ENCODE measurements at places on chromosomes 11 and 22.

DNA sequence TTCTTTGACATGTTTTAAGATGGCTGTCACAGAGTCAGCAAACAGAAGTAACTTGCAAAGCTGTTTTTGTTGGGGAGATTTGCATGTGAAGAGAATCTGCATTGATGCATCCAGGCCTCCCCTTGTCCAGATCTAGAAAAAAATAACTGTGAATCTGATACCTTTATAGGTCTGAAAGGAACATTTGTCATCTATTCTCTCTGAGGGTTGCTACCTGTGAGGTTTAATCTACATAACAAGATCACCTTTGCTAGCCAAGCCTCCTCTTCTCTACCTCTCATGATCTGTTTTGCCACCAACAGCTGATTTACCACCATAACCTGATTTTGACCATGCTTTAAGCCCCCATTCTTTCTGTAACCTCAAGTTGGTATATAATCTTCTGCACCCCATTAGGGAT is 47.2 kb upstream of the SLC5A12 start:
- no peak for DNase-seq

DNA sequence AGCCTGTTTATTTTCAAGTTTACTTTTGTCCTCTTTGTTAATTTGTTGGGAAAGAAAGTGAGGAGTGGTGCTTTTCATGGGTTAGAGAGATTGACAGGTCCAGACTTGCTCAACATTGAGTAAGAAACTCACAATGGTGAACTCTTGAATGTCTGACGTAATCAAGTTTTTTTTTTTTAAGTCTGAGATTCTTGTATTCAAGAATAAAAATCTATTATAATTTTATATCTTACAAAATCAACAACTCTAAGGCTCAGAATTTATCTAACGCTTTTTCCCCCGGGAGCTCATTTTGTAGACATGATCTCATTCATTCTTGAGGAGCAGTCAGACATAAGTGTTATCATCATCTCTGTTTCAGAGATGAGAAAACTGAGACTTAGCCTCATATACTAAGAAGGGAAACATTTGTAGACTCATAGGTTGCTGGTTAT is 39.1 kb upstream of the SPTBN2 start:
- DNase-seq = no peak

- no peak for DNase-seq
Observed at GRCh38 chr11:19395050-19395449, 154.3 kb upstream of the E2F8 start.

- no peak for DNase-seq
Observed at GRCh38 chr11:29914203-29914930, 102.5 kb downstream of the KCNA4 start.

GRCh38 chr11:61569701-61570100 is 11.2 kb downstream of the SYT7 start:
- no peak for DNase-seq

- no peak for DNase-seq
Observed at GRCh38 chr11:23620617-23621016, 760.3 kb upstream of the CCDC179 start.

- no peak for DNase-seq
Observed at GRCh38 chr11:62105667-62106191, 18.1 kb upstream of the INCENP start.

GRCh38 chr11:65551572-65552387 is 6.4 kb downstream of the LTBP3 start:
- peak; percentile 76 for DNase-seq

GRCh38 chr22:26168939-26169314 is 335 bp upstream of the SEZ6L start:
- DNase-seq = no peak

- DNase-seq = no peak
Observed at GRCh38 chr11:28259177-28259843, 151.1 kb downstream of the METTL15 start.

DNA sequence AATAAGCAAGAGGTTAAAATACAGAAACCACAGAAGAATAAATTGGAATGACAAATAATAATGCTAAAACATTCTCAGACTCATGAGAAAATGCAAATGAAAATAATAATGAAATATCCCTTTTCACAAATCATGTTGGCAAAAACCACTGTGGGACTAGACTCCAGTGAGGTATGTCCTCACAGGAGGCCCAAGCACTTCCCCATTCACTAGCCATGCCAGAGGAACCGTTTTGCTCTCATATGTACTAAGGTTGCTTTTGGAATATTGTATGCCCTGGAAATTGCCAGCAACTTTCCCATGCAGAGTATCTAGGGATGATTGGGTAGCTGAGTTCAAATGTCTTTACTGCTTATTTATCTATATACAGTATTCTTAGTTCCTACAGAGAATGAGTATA is 106.2 kb upstream of the CHORDC1 start:
- DNase-seq = no peak

- peak; percentile 34 for DNase-seq
Observed at GRCh38 chr22:25759825-25760231, 17.8 kb downstream of the MYO18B start.

- DNase-seq = no peak
Observed at GRCh38 chr11:111414936-111415335, 35.9 kb upstream of the POU2AF1 start.

- peak; percentile 13 for DNase-seq
Observed at GRCh38 chr22:37999640-38000272, 15.4 kb upstream of the SOX10 start.

DNA sequence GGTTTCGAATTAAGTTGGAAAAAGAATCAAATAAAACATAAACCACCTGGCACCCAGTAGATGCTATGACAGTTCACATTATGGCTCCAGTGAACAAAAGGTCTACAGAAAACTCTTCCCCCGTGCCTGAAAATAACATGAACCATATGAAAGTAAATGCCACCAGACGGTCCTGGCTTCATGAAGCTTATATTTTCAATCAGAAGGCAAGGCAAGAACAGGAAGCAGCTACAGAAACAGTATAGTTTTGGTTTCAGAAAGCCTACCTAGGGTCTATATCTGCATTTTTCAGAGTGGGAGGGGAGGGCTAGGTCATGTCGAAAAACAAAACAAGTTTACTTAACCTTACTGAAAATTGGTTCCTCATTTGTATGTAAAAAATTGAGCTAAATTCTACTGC is 9.8 kb downstream of the RAB30 start:
- peak; percentile 33 for DNase-seq

- no peak for DNase-seq
Observed at GRCh38 chr22:19648419-19648929, 65.8 kb upstream of the SEPTIN5 start.

DNA sequence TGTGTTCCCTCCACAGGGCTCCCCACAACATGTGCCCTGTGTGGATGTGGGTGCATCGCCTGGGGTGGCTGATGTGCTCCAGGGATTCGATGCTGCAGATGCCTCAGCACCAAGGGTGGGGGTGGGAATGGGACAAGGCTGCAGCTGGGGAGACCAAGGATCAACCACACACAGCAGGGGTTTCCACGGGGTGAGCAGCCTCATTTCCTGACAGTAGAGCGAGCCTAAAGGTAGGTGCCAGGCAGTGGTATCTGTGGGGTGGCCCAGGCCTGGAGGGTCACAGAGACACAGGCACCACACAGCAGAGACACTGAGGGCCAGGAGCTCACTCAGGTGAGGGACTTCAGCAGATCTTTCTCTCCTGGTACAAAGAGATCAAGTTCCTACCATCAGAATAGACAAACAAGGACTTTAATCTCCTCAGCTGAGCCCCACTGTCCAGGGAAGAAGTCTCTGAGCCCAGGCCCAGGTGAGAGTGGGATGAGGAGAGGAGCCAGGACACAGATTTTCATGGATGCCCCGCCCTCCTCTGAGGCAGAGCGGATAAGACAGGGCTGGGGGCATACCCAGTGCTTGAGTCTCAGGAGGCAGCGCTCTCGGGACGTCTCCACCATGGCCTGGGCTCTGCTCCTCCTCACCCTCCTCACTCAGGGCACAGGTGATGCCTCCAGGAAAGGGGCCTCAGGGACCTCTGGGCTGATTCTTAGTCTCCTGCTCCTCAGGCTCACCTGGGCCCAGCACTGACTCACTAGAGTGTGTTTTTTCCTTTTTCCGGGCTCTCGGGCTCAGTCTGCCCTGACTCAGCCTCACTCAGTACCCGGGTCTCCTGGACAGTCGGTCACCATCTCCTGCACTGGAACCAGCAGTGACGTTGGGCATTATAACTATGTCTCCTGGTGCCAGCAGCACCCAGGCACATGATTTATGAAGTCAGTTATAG is 19.7 kb downstream of the GGTLC2 start:
- no peak for DNase-seq

- no peak for DNase-seq
Observed at GRCh38 chr11:106939157-106939556, 79.1 kb downstream of the GUCY1A2 start.

- no peak for DNase-seq
Observed at GRCh38 chr11:126896025-126896424, 104.5 kb downstream of the KIRREL3 start.

- no peak for DNase-seq
Observed at GRCh38 chr11:4085575-4085974, 9.0 kb upstream of the RRM1 start.

DNA sequence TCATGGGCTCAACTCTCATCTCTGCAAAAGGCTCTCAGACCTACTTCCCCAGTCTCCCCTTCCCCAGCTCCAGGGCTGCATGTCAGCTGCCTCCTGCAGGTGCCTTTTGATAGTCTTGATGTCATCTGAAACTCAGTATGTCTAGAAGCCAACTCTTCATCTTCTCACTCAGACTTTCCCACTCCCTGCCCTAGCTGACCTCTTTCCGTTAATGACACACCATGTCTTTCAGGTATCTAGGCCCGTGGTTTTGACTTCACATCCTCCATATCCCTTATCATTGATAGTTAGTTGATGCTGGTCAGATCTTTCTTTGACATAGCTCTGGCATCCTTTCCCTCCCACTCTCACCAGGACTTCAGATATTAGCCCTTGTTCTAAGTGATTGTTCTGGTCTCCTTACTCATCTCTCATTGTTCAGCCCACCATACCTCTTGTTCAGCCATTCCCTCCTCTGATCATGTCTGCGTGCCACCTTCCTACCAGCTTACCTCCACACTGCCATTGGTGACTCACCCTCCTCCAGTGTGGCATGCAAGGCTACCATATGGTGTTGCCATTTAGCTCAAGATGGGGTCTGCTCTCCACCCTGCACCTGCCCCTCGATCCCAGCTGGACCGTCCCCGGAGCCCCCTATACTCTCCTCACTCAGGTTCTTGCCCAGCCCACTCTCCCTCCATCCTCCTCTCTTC is 18.4 kb downstream of the TTC12 start:
- no peak for DNase-seq

DNA sequence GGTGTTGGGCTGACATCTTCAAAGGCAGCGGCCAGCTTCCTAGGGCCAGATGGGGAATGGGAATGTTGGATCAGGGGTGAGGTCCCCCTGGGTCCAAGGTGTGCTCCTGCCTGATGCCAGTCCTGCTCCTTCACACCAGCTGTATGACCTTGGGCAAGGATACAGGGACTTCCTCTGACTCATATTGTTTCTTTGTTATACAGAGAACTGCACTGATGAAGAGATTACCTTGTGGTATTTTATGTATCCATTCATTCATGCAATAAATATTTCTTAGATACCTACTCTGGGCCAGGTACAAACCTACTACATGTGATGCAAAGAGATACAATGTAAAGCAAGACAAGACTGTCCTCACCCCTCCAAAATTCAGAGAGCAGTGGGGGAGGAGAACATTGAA is 3.9 kb upstream of the OPCML start:
- DNase-seq = no peak

- no peak for DNase-seq
Observed at GRCh38 chr11:95143106-95143681, 53.5 kb downstream of the ENDOD1 start.

DNA sequence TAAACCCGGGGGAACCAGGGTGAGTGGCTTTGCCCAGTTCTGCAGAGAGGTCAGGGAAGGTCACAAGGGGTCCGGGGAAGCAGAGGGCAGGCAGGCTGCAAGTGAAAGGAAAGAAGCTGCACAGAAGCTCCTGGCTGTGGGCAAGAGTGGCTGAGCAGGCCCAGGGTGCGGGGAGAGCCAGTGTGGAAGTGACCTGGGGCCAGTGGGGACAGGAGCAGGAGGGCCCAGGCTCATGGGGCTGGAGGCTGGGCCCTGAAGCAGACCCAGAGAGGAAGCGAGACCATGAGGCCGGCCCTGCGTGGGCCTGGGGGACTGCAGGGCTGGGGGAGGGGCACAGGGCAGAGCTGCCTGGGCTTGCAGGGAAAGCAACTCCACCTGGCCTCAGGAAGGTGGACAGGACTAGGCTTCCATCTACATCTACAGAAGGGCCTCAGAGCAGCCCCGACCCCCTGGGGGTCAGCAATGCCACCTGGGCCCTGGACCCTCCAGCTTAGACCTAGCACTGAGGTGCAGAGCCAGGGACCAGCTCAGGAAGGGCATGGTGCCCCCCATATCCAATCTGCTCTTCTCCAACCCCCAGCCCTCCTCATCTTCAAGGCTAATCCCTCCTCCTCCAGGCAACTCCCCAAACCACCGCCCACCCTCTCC is 11.6 kb downstream of the IGF2 start:
- DNase-seq = no peak

GRCh38 chr11:86916330-86916729 is 38.9 kb downstream of the FZD4 start:
- no peak for DNase-seq

GRCh38 chr22:11605468-11605981 is 3922.5 kb upstream of the OR11H1 start:
- no peak for DNase-seq

DNA sequence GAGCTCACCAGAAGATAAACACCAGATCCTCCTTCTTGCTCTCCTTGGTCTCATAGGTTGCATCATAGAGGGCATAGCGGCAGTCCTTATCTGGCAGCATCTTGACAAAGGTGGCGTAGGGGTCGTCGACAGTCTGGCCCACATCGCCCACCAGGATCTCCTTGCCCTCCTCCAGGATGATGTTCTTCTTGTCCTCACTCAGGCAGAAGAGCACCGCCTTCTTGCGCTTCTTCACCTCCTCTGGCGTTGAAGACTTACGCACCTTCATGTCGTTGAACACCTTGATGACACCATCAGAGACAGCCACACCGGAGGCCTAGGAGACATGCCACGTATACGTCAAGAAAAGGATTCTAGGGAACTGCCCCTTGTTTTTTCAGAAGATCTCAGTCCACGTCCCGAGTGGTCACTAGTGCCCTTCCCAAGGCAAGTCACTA is 2.0 kb downstream of the CFL1 start:
- DNase-seq = no peak

Measured in CD4-positive, alpha-beta T cell treated with Interferon alpha-2 for 1 hour (primary cell).